ENCODE measurements at places on chromosomes 16 and 17. TPM values are rescaled to one million over a fixed set of nuclear protein-coding genes. Genes with fewer than 3 reads are reported as not detected.

GRCh38 chr16:88673716-88674379 lies 11.0 kb upstream of the MVD start:
- H3K27me3 ChIP-seq: no peaks in the 10 kb centered on the region
- no peak for DNase-seq
- no peak overlapping the region for H3K4me3 ChIP-seq
- H3K4me1 ChIP-seq: no peaks in the 10 kb centered on the region
- no peak overlapping the region for H3K27ac ChIP-seq

DNA sequence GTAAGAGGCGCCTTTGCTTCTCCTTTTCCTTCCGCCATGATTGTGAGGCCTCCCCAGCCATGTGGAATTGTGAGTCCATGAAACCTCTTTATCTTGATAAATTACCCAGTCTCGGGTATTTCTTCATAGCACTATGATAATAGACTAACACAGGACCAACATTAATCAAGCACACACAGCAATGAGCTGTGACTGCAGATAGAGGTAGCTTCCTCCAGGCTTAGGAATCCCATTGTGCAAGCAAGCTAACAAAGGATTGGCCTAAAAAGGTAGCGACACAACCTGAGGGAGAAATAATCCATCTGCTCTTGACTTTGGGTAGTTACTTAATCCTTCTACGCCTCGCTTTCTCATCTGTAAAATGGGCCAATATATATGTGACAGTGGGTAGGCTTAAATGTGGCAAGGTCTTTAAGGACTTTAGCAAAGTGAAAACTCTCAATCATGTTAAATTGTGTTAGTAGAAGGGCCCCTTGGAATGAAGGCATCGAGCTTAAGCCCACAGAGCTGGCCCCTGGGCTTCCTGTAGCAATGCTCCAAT lies 393.6 kb downstream of the SOX9 start:
- H3K36me3 ChIP-seq: no peaks in the 10 kb centered on the region
- no peaks in the 10 kb centered on the region for H3K27me3 ChIP-seq
- no peak for DNase-seq
- H3K27ac ChIP-seq: peak overlapping the region; percentile 70
- H3K4me3 ChIP-seq: no peak overlapping the region

The HOXB7 gene
- 0.55 TPM for total RNA-seq

The KRTAP4-9 gene
- not detected for total RNA-seq

DNA sequence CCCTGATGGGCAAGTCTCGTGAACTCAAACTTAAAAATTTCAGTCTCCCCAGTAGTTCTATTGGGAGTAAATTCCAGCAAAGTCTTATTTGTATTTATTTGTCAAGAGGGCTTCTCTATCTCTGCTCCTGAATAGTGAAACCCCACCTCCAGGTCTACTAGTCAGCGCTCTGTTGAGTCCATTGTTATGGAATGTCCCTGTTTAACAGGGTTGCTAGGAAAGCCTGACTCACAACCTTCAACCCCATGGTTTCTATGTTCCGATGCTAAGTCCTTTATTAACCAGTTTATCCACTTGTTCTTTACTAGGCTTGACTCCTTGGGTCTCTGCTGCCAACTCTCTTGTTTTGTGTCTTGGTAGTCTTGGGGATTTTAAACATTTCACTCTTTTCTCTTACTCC lies 250.7 kb upstream of the MYOCD start:
- peaks cover 20% of the 10 kb centered on the region for H3K27me3 ChIP-seq
- no peaks in the 10 kb centered on the region for H3K36me3 ChIP-seq
- H3K4me3 ChIP-seq: no peak overlapping the region
- H3K27ac ChIP-seq: no peak overlapping the region
- no peaks in the 10 kb centered on the region for H3K4me1 ChIP-seq
- DNase-seq: no peak

The ZC3H18 gene
- total RNA-seq: 67.5 TPM

DNA sequence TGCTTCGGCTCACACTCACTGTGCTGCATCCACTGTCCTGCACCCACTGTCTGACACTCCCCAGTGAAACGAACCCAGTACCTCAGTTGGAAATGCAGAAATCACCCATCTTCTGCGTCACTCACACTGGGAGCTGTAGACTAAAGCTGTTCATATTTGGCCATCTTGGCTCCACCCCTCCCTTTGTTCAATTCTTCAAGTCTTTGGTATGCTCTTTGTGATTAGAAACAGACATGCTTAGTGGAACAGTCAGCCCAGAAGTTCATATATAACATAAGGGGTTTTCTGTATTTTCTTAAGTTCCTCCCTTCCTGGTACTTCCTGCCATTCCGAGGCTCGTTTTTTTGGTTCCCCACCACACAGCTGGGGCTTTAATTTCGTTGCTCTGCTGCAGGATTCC lies 398.5 kb upstream of the DYNLRB2 start:
- H3K27me3 ChIP-seq: peaks cover 6% of the 10 kb centered on the region
- H3K27ac ChIP-seq: no peak overlapping the region
- peaks cover 2% of the 10 kb centered on the region for H3K36me3 ChIP-seq
- no peaks in the 10 kb centered on the region for H3K4me1 ChIP-seq
- DNase-seq: no peak
- H3K4me3 ChIP-seq: no peak overlapping the region

The OTOP3 gene
- 0.67 TPM for total RNA-seq
